ENCODE measurements at places on chromosomes 7 and 10.
A peak's percentile ranks its signal among the peaks of the same experiment; 100 is the strongest.

- DNase-seq: no peak
These were observed 109.0 kb upstream of the TMEM106B start for GRCh38 chr7:12102126-12102525.

GRCh38 chr10:16948361-16948760 is 131.1 kb upstream of the RSU1 start:
- no peak for DNase-seq

DNA sequence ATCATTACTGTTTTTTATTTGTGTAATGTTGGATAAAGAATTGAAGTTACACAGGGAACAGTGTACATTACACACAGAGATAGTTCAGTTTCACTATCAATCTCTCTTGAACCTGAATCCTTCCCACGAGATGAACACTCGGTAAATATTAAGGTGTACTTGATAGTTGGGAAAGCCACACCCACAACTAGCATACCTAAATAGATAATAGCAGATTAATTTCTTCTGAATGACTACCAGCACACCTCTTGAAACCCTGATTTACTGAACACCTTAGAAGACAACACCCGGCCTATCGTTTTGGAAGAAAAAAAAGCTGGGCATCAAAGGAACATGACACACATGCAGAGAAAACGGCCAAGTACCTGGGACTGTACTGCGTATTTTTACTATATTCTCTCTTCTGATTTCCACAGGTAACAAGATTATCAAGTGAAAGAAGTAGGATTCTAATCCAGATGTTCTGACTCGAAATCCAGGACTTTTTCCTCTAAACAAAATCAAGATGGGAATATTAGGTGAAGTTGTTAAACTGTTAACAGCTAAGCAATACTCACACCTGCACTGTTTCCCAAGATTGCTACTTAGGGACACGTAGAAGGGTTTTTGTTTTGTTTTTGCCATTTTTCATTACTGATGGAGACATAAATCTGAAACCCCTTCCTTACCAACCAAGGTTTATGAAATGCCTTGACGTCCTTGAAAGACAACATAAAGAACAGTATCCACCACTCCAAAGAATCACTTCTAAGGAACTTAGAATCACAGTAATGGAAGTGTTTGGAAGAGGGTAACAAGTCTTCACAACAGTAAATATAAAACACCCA is 1.0 kb downstream of the CCDC186 start:
- DNase-seq: peak; percentile 1

- DNase-seq: no peak
These were observed 619.7 kb downstream of the GATA3 start for GRCh38 chr10:8674230-8674629.

DNA sequence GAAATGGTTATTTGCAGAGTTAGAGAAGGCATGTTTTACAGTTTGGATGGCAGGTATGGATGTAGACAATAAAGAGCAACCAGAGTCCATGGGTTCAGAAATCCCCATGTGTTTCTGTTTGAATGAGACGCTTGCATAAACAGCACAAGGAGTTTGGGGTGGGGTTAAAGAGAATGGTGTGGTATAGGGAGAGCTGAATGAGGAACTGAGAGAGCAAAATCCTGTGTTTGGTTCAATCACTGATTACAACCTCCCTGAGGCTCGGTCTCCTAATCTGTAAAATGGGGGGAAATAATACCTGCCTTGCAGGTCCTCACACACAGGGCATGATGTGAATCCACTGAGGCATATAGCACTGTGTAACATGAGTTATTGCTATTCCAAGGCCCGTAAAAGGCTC is 23.7 kb downstream of the CAV1 start:
- no peak for DNase-seq

GRCh38 chr7:53302496-53303246 is 267.2 kb downstream of the POM121L12 start:
- DNase-seq: no peak

- DNase-seq: no peak
These were observed 152.7 kb downstream of the MAD1L1 start for GRCh38 chr7:2080060-2080387.

- DNase-seq: no peak
These were observed 418.7 kb downstream of the GLRX3 start for GRCh38 chr10:130554701-130555410.

GRCh38 chr10:13993673-13994089 is 337.0 kb downstream of the FRMD4A start:
- no peak for DNase-seq

DNA sequence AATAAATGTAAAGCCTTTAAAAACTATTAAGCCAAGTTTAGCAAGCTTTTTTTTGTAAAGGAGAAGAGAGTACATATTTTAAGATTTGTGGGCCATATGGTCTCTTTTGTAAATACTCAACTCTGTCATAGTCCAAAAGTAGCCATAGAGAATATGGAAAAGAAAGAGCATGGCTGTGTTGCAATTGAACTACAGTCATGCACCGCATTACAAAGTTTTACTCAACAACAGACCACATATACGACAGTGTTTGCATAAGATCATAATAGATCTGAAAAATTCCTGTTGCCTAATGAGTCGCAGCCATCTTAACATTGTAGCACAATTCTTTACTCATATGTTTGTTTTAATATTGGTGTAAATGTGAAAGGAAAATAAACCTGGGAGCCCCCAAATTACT is 440.8 kb downstream of the HTR7 start:
- peak; percentile 78 for DNase-seq

- DNase-seq: no peak
These were observed 22.0 kb upstream of the LIPF start for GRCh38 chr10:88642209-88642608.

GRCh38 chr7:98233219-98234070 is 18.6 kb downstream of the TECPR1 start:
- no peak for DNase-seq

GRCh38 chr10:49118430-49119074 is 3.2 kb upstream of the VSTM4 start:
- no peak for DNase-seq

DNA sequence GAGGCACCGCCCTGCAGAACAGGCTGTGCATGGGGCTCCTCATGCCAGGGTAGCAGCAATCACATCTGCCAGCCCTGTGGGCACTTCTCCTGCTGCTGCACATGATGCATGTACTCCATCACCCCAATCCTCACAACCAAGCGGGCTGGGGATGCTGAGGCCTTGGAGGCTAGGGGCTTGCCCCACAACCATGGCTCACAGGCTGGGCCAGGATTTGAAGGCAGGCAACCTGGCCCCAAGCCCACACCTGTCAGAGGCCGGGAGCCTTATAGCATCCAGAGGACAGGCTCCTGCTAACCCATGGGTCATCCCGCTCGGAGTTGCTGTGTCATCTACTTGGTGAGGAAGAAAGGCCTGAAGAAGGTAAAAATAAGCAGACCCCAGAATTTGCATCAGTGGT is 2.2 kb downstream of the POLM start:
- no peak for DNase-seq

DNA sequence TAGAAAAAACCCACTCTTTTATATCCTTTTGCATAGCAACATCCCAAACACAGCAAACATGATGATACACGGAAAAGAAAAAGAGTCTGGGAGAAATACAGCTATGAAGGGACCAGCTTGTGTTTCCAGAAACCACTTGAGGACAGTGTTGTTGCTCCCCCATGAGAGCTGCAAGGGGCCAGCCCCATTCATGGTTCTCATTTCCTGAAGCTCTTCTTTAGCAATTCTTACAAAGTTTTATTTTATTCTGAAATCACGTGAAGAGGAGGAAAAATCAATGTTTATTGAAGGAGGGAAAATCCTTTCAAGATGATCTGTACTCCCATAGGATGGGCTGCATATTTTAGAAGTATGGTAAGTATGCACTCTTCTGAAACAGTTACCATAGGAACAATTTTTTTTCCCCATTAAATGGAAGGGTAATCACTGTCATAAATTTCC is 17.5 kb upstream of the PRTFDC1 start:
- DNase-seq: peak; percentile 35

DNA sequence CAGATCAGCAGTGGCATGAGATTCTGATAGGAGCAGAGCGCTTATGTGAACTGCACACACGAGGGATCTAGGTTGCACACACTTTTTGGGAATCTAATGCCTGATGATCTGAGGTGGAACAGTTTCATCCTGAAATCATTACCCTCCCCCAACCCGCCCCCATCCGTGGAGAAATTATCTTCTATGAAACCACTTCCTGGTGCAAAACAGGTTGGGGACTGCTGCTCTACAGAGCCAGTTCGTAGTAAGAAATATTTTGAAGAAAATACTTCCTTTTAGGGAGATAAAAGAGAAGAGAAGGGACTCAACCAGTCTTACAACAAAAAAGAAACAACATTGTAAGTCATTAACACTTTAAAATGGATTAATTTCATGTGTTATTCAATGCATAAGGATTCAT is 1308.2 kb downstream of the GATA3 start:
- DNase-seq: no peak

DNA sequence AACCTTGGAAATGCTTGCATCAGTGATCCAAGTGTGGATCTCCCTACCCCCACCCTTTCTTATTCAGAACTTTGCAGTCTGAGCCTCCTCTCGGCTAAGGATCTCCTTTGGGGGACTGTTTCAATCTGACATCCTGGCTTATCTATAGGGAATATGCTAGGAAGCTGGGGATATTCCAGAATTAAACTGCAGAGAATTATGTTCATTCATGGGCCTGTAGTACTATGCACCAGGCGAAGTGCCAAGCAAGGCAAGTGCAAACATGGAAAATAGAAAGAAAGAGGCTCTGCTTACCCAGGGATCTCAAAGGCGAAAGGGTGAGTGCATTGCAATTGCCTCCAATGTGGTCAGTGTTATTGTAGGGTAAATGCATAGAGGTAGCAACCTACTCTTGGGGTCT is 96.5 kb downstream of the CACNB2 start:
- DNase-seq: no peak

DNA sequence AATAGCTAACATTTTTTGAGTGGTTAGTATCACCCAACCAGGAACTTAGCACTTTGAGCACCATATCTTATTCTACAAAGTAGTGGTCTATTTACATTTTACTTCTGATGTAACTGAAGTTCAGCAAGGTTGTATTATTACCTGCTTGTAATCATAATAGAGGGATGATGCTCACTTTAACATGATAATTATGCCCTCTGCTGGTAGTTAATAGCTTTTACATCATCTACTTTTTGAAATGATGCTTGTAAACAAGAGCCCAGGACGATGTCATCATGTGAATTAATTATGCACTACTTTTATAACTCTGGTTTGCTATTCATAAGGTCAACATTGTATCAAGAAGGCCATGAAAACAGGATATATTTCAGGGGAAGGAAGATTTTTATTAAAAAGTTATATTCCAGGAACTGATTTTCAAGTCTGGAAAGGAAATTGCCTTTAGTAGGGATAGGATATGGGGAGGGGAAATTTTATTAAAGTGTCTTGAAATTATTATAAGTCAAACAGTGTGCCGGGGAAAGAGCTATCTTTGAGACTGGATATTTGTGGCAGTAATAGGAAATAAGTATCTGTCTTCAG is 80.3 kb upstream of the SCIN start:
- DNase-seq: peak; percentile 46

DNA sequence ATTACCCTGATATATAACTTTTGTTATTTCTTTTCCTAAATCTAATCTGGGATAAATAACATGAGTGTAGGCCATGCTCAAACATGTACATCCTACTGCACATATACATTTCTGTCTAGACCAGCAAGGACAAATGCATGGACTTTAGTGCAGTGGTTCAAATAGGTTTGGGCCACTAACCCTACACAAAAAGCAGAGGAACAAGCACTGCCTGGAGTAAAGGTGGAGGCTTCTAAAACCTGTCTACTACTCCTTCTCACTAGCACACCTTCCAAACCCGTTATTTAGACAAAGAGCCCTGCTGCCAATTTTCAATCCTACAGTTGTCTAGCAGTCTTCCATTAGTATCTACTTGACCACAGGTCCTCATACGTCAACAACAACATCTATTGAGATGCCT is 34.8 kb downstream of the SGCE start:
- no peak for DNase-seq

- DNase-seq: no peak
These were observed 288.7 kb upstream of the AUTS2 start for GRCh38 chr7:69309601-69310000.

DNA sequence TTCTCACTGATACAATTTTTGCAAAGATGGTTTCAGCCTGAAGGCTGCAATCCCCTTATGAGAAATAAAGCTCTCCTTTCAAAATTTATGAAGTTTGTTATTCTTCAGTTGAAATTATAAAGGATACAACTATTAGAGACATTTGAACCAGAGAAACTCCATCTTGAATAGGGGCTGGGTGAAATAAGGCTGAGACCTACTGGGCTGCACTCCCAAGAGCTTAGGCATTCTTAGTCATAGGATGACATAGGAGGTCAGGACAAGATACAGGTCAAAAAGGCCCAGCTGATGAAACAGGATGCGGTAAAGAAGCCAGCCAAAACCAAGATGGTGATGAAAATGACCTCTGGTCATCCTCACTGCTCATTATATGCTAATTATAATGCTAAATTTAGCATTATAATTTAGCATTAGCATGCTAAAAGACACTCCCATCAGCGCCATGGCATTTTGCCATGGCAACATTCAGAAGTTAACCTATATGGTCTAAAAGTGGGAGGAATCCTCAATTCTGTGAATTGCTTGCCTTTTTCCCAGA is 22.4 kb upstream of the IFIT1B start:
- DNase-seq: peak; percentile 45

- no peak for DNase-seq
These were observed 8.7 kb downstream of the FGFR2 start for GRCh38 chr10:121589553-121589952.

GRCh38 chr10:119659951-119660350 is 8.8 kb downstream of the BAG3 start:
- no peak for DNase-seq

DNA sequence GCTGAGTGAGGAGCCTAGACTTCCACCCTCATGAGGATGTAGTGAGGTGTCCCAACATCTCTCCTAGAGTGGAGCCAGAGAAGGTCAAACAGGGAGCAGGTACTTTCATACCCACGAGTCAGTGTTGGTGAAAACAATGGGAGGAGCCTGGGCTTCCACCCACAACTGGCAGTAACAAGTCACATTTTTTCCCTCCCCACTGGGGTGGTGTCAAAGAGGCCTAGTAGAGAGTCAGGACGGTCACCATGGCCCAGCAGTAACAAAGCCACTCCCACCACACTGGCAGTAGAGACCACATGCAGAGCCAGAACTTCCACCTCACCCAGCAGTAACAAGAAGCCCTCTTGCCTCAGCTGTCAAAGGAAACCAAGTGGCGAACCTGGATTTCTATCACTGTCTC is 280.2 kb upstream of the IMMP2L start:
- DNase-seq: no peak

DNA sequence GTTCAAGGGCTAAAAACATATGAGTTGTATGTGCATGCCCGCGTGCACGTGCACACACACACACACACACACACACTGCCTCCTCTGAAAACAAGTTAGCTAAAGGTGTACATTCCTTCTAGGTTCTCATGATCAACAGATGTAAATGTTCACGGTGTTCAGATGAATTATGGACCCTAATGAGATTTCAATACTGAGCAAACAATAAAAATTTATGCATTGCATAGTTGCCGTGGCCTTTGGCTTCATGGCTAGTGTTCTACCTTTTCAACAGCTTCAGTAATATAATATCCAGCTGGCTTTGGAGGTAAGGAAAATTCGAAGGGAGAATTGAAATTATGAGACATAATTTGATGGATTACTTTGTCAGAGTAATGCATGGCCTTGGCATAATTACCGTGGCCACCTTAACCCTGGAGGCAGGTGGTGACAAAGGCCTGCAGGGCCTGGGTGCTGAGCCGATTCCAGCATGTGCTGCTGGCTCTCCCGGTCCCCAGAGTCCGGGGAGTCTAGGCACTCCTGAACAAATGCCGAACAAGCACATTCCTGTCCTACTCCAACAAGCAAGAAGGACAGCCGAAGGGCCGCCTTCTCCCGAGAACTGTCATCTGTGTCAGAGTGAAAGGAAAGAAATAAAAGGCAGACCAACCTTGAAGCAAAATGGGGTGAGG is 166.6 kb upstream of the TCF7L2 start:
- DNase-seq: no peak
